Stimulated activated naive CD4-positive, alpha-beta T cell (primary cell): ENCODE measurements at places on chromosomes 11 and 22.

DNA sequence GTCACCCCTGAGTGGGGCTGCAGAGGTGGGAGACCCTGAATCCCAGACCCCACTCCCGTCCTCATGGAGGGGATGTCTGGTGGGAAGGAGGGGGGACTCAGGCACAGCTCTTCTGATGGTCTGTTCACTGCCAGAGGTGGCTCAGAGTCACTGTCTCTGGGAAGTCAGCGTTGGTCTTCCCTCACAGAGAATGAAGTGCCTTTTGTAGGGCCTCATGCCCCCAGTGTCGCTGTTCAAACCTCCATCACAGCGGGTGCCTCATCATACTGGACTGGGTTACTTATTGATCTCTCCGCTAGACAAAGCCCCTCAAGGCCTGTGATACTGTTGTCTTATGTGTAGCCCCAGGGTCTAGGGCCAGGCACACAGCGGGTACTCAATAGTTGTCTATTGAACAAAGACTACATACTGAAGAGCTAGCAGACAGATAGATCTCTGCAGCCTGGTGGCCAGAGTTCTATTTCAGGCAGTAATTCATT is 41.3 kb downstream of the CD6 start:
- no peak for DNase-seq

- DNase-seq: no peak
These were observed 38.8 kb downstream of the PDE2A start for GRCh38 chr11:72635309-72635915.

GRCh38 chr11:118912742-118913410 is 12.8 kb downstream of the BCL9L start:
- DNase-seq: no peak

DNA sequence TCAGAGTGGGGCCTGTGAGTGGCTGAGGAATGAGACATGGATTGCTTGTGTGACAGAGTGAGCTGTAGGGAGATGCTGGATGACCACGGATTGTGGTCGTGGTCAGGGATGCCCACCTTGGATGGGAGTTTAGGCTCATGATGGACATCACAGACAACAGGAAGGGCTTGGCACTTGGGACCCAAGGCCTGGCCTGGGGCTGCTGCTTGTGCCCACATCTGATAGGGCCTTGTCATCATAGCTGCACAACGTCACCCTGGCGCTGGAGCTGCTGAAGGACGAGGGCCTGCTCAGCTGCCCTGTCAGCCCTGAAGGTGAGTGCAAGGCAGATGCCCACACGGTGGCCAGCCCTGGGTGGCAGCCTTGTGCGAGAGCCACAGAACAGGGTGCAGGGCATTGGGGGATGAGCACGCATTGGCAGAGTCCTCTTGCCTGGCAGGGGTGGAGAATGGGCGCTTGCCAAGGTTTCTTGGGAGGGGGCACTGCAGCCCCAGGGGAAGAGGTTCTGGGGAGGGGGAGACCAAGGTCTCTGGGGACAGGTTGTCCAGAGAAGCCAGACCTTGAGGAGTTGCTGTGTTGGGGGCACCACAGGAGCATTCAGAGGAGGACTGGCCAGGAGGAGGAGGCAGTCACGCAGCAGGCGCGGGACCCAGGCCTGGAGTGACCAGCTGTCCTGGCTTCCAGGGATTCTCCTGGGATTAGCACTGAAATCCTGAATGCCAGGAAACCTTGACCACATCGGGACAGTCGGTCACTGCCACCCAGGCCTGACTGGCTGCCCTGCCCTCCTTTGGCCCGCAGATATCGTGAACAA is 25.0 kb downstream of the PARVG start:
- DNase-seq: no peak

GRCh38 chr22:48871176-48871840 is 956.4 kb downstream of the BRD1 start:
- no peak for DNase-seq

DNA sequence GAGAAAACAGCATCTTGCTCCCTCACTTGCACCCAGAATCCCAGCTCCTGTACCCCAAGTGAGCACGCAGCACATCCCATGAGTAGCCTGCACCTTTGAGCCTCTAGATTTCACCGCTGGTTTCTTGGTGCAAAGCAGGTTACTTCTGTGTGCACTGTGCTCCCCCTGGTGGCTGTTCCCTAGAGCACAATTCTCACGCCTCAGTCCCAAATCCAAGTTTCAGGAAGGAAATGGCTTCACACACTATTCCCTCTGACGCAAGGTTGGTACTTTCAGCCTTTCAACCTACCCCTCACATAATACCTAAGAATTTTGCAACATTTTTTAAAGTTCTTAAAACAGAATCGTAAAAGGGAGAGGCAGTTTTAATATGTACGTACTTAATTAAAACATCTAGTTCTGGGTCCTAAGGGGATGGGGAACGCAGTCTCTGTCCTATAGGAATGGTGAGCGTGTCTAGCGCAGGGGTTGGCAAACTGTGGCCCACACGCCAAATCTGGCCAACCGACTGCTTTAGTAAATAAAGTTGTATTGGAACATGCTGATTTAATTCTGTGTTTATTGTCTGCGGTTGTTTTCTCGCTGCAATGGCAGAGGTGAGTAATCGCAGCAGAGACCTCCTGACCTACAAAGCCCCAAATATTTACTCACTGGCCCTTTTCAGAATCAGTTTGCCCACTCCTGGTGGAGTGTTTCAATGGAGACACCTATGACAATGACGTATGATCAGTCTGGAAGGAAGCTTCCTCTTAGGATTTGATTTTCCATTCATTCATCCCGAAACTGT is 27.5 kb downstream of the DHCR7 start:
- no peak for DNase-seq

GRCh38 chr11:45725121-45725520 is 59.7 kb upstream of the CHST1 start:
- no peak for DNase-seq

- DNase-seq: no peak
These were observed 88.3 kb downstream of the LUZP2 start for GRCh38 chr11:24585192-24585591.

DNA sequence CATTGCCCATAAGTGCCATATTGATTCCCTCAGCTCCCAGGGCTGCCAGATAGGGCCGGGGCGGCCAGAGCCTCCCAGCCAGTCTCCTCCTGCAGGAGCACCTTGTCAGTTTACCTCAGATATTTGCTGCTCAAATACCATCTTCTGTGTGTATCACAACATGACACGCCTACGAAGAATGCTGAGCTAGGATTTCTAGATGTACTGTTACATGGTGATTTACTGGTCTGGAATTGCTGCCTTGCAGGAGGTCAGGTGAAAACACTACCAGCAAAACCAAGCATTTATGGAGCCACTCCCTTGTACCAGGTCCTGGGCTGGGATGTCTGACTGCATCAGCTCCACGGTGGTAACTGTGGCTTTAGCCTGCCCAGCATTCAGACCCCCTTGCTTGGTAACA is 11.8 kb downstream of the MICAL3 start:
- no peak for DNase-seq

GRCh38 chr11:111612224-111612623 is 10.0 kb downstream of the SIK2 start:
- DNase-seq: no peak

DNA sequence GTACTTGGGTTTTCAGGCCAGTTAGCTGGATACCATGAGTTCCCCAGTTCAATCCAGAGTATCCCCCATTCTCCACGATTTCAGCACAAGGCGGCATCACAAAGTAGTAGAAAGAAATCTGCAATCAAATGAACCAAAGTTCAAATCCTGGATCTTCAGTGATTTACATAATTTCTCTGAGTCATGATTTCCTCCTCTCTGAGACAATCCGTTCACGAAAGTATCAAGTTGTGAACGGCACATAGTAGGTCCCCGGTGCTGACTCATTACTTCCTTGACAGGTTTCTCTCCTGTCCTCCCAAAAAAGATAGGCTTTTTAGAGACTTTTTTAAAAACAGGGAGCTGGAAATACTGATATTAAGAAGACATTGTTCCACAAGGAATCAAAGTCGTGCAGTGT is 69.1 kb upstream of the AKIP1 start:
- no peak for DNase-seq

- DNase-seq: peak; percentile 5
These were observed 133.1 kb downstream of the MICAL2 start for GRCh38 chr11:12243486-12243885.

DNA sequence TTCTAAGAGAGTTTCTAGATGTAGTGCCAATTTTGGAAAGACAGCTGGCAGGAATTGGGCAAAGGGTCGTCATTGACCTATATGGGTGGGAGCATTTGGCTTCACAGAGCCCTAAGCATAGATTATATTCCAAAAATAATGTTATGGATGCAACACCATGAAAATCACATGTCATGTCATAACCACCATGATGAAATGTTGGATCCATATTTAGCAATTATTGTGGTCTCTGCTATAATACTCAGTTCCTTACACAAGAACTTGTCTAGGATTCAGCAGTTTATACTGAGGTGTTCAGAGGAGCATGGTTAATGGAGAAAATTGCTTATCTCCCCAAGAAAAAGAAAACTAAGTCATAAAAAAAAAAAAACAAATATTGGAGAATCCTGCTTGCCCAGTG is 31.6 kb downstream of the NTM start:
- DNase-seq: no peak

- no peak for DNase-seq
These were observed 1.7 kb downstream of the EP300 start for GRCh38 chr22:41094041-41094593.

GRCh38 chr11:20933086-20933485 is 263.7 kb downstream of the NELL1 start:
- DNase-seq: no peak

DNA sequence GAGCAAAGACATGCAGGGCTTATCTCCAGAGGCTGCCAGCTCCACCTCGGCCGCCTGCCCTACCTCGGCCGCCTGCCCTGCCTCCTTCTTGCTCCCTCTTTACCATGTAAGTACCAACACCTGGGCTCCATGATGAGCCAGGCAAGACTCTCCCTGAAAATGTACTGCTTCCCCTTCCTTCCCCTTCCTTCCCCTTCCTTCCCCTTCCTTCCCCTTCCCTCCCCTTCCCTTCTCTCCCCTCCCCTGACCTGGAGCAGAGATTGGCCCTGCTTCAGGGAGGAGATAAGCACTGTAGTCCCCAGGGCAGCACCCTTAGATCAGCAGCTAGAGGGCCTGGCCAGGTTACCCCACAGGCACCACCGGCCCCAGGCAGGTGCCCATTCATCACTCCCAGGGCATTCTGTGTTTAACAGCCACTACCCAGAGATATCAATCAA is 25.4 kb upstream of the ADORA2A start:
- DNase-seq: no peak

DNA sequence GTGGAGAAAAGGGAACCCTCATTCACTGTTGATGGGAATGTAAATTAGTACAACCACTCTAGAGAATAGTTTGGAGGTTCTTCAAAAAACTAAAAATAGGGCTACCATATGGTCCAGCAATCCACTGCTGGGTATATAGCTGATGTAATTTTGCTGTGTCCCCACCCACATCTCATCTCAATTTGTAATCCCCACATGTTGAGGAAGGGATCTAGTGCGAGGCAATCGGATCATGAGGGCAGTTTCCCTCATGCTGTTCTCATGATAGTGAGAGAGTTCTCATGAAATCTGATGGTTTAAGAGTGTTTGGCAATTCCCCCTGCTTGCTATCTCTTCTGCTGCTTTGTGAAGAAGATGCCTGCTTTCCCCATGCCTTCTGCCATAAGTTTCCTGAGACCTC is 17.1 kb upstream of the OR52M1 start:
- no peak for DNase-seq

GRCh38 chr22:28817919-28818859 is 17.8 kb upstream of the XBP1 start:
- DNase-seq: no peak

DNA sequence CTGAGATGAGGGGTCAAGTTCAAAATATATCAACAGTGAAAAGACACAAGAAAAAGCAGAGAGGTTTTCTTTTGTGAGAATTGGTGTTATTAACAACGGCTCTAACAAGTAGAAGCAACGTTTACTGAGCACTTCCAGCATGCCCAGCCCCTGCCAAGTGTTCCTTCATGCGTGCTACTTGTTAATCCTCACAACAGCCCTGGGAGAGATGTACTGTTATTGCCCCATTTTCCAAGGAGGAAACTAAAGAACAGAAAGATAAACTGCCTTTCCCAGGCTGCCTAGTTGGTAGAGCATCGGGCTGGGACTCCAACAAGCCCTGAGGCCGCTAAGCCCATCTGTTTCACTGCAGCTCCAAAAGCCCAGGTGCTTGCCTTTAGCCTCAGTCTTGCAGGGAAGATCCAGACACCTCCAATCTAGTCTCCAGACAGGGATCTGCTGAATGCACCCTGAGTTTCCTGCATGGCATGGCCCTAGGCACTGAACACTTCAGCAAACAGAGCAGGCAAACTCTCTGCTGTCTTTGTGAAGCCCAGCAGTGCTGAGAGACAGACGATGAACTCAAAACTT is 25.5 kb downstream of the SPATA19 start:
- DNase-seq: no peak

- no peak for DNase-seq
These were observed 1.0 kb downstream of the FUT4 start for GRCh38 chr11:94544646-94545263.

- no peak for DNase-seq
These were observed 12.1 kb downstream of the ACP2 start for GRCh38 chr11:47236482-47236881.
